Calu3 (cell line): ENCODE measurements at places on chromosomes 5 and 9.

GRCh38 chr9:34992376-34992951 is 2.9 kb downstream of the DNAJB5 start:
- no peak for DNase-seq

- no peak for DNase-seq
These were observed 274.3 kb upstream of the DMRT1 start for GRCh38 chr9:567128-567746.

GRCh38 chr5:113608113-113608596 is 94.7 kb downstream of the YTHDC2 start:
- DNase-seq: no peak

DNA sequence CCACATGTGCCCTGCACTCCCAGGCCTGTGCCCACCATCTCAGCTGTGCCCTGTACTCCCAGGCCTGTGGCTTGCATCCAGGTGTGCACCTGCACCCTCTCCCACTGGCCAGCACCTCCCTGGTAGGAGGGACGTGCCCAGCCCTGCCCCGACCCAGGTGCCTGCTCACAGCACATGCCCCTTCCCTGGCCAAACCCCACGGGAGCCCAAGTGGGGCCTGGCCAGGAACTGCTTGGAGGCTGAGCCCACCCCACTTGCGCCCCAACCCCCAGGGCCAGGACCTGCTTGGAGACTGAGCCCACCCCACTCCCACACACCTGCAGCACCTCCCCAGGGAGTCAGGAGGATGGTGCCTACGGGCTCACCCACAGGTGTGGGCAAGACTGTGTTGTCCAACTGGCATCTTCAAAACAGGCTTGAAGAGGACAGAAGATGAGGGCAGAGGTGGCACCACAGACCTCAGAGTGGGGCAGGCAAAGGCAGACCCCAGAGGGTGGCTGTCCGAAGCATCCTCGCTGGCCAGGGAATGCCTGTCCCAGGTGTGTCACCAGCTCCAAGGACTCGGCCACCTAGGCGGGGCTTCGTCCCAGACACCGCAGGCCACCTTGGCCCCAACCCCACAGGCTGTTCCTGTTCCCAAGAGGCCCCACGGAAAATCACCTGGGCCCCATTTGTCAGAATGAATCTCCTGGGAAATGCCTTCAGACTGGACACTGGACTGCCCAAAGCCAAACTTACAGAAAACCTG is 10.8 kb downstream of the ZDHHC11B start:
- DNase-seq: no peak
